ENCODE measurements at places on chromosomes 3 and 15.

DNA sequence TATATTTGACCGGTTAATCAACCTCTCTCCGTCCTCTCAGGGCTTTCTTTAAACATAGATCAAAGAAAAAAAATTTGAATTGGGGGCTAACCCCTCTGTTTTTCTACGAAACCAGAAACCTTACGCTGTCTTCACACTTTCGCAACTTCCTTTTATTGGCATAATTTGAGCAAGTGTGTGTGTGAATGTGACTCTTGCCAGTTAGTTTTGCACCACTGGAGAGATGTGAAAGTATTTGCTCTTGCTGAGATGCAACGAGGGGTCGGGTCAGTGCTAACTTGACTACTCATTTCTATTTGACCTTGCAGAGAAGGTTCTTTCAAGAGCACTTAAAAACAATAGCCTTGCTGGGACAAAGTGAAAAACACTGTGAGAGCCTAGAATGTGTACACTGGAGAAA lies 81.2 kb downstream of the FAM43A start:
- no peak for DNase-seq

DNA sequence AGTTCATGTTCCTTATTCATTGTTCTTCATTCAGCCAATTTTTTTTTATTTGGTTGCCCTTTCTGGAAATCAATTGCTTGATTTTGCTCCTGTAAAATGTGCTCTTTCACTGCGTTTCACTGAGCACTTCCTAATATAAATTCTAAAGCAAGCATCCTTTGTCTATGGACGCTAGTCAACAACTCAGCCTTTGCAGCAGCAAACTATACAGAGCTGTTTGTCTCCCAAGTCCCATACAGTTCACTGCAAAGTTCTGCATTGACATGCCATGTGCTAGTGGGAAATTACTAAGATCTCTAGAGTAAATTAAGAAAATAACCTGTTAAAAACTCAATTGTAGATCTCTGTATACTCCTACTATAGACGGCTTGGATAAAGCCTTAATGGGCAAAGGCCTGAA lies 130.1 kb upstream of the BHLHE40 start:
- DNase-seq: no peak

DNA sequence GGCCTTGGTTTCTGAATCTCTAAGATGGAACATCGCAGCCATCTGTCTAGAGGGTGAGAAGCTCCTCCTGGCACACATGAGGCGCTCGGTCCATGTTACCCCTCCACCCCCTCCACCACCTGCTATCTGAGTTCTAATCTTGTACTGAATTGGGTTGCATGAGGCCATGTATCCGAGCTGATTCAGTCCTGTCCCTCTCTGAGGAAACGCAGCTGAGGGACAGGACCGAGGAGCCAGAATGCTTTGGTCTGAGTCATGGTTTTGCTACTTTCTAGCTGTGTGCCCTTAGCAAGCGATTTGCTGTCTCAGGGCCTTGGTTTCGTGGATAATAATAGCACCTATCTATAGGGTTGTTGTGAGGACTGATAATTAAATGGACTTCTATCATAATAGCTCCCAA lies 87.8 kb upstream of the SEC13 start:
- DNase-seq: no peak

GRCh38 chr3:132857317-132857716 lies 135.1 kb upstream of the NPHP3 start:
- no peak for DNase-seq

DNA sequence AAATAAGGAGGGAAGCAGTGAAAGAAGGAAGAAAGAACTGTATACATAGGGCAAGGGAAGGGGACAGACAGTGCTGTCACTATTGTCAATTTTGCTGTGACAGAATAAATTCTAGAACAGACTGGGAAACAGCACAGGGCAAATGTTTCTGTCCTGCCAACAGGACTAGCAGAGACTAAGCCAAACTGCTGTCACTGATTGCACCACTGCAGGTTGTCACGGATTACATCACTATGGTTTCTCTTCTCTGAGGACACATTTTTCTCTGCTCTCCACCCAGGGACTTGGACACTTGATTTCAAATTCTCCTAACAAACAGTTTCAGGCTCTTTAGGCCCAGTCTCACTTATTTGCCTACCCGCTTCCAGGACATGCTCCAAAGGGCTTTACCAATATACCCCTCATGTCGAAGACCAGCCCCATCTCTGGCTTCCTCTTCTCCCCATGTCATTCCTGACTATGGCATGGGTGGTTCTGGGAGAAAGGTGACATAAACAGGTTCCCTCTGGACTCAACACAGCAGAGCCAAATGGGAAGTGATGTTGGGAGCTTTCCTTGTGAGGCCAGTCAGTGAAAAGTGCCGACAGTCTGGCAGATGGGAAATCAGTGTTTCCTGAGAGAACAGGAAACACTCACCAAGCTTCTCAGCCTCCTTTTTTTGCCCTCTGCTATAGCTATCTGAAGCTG lies 70.2 kb upstream of the ST3GAL6 start:
- no peak for DNase-seq
